ENCODE measurements at places on chromosomes 12 and 14. TPM values are rescaled to one million over a fixed set of nuclear protein-coding genes. Genes with fewer than 3 reads are reported as not detected.

PAX9 gene
- total RNA-seq, result 4.7 TPM

CCDC63 gene
- total RNA-seq, result not detected

TGM1 gene
- 3.3 TPM for total RNA-seq

MYF6 gene
- 0.24 TPM for total RNA-seq

SIX1 gene
- 0.95 TPM for total RNA-seq

C14orf132 gene
- 71.9 TPM for total RNA-seq

PPP1R1A gene
- total RNA-seq, result 4.0 TPM

SLCO1A2 gene
- total RNA-seq, result 1.7 TPM

RNASE2 gene
- total RNA-seq, result not detected

GPR132 gene
- total RNA-seq, result 1.1 TPM

FAM90A1 gene
- total RNA-seq, result 0.93 TPM

MYH6 gene
- total RNA-seq, result 0.10 TPM

SDR9C7 gene
- total RNA-seq, result not detected

SCYL2 gene
- 42.0 TPM for total RNA-seq

BDKRB1 gene
- total RNA-seq, result 1.9 TPM

CLEC9A gene
- not detected for total RNA-seq

All from motor neuron (in vitro differentiated cells).